Activated CD4-positive, CD25-positive, alpha-beta regulatory T cell (primary cell): ENCODE measurements at places on chromosomes 3 and 15.

- DNase-seq = no peak
Measured at GRCh38 chr15:61226361-61227256, 2.5 kb downstream of the RORA start.

- no peak for DNase-seq
Measured at GRCh38 chr15:89328398-89329254, 6.0 kb downstream of the POLG start.

DNA sequence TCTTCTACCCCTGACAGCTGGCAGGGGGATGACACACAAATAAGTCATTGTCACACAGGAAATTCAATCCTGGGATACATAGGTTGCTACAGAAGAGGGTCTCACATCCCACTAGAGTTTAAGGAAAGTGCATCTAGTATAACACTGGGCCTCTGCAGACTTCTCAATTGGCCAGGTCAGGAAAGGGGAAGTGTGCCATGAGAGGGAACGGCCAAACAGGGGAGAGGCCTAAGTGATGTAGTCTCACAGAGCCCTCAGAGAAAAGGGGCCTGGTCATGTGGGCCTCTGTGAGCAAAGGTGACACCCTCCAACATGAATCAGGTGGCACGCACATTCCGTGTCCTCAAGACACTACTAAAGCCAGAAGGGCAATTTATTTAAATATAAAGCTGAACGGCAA lies 11.2 kb downstream of the ZXDC start:
- DNase-seq = no peak

DNA sequence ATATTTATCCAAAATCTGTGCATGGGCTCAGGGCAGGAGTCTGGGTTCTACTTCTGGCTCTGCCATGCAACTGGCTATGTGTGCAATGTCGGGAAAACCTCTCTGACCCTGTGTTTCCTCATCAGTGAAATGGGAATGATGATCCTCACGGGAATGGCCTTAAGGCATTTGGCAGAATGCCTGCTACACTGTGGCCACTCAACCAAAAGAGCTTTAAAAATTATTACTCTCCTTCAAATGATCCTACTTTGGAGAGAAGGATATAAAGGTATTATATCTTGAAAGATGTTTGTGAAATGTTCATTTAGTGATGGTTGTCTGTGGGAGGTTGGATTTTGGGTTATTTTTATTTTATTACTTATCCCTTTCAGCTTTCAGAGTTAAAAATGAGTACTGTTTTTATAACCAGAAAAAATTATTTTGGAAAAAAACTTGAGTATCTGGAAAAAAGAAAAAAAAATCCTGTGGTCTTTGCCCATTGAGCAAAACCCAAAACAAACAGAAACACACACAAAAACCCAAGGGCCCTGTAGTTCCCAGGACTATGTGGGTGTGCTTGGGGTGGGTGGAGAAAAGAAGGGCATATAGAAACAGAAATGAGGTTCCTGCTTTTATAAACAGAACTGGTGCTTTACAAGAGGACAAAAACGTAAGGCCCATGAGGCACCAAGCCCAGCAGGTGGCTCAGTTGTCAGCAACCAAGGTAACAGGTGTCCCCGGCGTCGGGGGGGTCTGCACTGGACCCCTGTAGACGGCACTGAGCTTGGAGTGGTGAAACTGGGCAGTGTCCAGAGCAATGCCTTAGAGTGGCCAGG lies 22.0 kb downstream of the RGMA start:
- DNase-seq = no peak

GRCh38 chr3:14118400-14119381 lies 6.0 kb downstream of the CHCHD4 start:
- no peak for DNase-seq

- DNase-seq = no peak
Measured at GRCh38 chr15:97129674-97130073, 799.2 kb downstream of the NR2F2 start.

GRCh38 chr15:39530480-39531342 lies 50.2 kb upstream of the THBS1 start:
- no peak for DNase-seq

DNA sequence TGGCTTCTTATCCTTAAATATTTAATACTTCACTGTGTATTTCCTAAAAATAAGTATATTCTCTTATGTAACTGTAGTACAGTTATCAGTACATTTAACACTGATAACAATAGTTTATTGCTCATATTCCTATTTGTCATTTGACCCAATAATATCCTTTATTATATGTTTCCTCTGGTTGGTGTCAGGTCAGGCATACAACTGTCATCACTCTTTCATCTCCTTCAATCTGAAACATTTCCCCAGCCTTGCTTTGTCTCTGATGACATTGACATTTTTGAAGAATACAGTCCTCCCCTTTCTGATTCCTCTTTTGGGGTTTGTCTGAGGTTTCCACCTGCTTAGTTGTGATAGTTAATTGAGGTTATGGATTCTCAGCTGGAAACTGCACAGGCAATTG lies 27.8 kb downstream of the PLEKHO2 start:
- DNase-seq = no peak

- DNase-seq = no peak
Measured at GRCh38 chr3:155032918-155033317, 47.2 kb upstream of the MME start.

- no peak for DNase-seq
Measured at GRCh38 chr15:78156653-78157052, 7.5 kb downstream of the IDH3A start.

DNA sequence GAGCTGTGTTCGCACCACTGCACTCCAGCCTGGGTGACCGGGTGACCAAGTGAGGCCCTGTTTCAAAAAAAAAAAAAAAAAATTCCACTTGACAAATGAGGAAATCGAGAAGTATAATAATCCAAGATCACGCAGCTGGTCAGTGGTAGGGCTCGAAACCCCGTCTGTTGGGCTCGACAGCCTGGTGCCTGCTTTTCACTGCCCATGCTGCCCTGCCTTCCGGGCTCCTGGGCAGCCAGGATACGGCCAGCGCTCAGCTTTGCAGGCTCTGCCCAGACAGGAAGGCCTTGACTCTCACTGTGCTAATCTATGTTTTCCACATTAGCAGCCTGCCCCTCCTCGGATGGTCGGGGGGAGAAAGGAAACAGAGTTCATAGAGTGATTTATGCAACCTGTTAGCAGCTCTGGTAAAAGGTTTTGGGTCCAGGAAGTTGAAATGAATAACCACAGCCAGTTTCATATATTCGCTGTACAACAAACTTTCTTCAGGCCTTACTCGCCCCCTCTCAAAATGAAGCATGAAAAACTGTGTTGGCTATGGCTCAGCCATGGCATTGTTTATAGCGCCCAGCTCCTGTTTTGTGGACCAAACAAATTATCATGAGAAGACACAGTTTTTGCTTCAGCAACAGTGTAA lies 108.8 kb downstream of the XXYLT1 start:
- DNase-seq = no peak

- no peak for DNase-seq
Measured at GRCh38 chr3:123733805-123734526, 149.1 kb upstream of the HACD2 start.
